SJSA1 (cell line): ENCODE measurements at places on chromosomes 4 and X. TPM values are rescaled to one million over a fixed set of nuclear protein-coding genes. Genes with fewer than 3 reads are reported as not detected.

DMD gene
- 6.8 and 8.9 TPM in 2 replicates for total RNA-seq

DOK7 gene
- 0.05 TPM in 1 of 2 replicates, not detected in the other for total RNA-seq

LRAT gene
- not detected in 2 replicates for total RNA-seq

SCML2 gene
- total RNA-seq = 4.4 and 10.7 TPM in 2 replicates

H2BW2 gene
- total RNA-seq = not detected in 2 replicates

PRRG1 gene
- total RNA-seq = 18.0 and 23.4 TPM in 2 replicates

ZDHHC15 gene
- total RNA-seq = not detected in 2 replicates

ARHGAP36 gene
- not detected in 2 replicates for total RNA-seq

HMGN5 gene
- total RNA-seq = 1.1 and 2.5 TPM in 2 replicates

SYP gene
- total RNA-seq = 0.16 and 0.53 TPM in 2 replicates

ASB5 gene
- total RNA-seq = 1.4 TPM in 1 of 2 replicates, not detected in the other

RHOXF2B gene
- not detected in 2 replicates for total RNA-seq

SLC39A8 gene
- total RNA-seq = 30.1 and 39.0 TPM in 2 replicates

FRAS1 gene
- 0.19 and 0.21 TPM in 2 replicates for total RNA-seq

ARAP2 gene
- 0.24 TPM in 1 of 2 replicates, not detected in the other for total RNA-seq

PNMA5 gene
- 0.08 TPM in 1 of 2 replicates, not detected in the other for total RNA-seq

DGAT2L6 gene
- total RNA-seq = not detected in 2 replicates
